ENCODE measurements at places on chromosomes 6 and 20.

- no peak for DNase-seq
Observed at GRCh38 chr6:102623201-102623600, 1229.7 kb downstream of the GRIK2 start.

DNA sequence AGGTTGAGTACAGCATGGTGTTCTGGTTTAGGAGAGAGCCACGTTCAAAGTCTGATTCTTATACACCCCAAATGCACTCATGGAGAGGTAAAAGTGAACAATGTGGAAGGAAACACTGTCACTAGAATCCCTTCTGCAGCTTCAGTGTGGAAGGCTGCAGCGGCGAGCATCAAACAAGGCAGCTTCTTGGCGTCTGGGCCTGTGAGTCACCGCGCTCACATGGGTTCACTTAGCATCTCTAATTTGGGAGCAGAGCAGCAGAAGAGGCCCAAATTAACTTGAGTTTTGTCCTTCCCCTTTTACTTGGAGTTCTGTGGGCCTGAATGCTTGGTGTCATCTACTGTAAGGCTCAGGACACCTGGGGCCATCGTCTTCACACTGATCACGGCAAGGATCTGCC is 10.9 kb upstream of the E2F1 start:
- no peak for DNase-seq

DNA sequence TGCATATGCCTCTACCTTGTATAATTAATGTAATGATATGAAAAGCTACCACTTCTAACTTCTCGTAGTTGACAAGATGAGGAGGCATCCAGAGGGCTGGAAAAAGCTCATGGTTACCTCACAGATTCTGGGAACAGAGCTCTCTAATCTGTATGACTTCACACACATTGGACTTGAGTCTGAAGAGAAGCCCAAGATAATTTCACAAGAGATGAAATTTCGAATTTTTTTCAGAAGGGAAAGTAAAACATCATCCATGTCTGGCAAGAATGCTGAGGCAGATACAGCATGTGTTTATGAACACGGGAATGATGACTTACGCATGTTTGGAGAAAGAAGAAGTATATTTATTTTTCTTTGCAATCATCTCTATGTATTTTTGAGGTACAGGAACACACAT is 141.8 kb upstream of the TENT5A start:
- no peak for DNase-seq

DNA sequence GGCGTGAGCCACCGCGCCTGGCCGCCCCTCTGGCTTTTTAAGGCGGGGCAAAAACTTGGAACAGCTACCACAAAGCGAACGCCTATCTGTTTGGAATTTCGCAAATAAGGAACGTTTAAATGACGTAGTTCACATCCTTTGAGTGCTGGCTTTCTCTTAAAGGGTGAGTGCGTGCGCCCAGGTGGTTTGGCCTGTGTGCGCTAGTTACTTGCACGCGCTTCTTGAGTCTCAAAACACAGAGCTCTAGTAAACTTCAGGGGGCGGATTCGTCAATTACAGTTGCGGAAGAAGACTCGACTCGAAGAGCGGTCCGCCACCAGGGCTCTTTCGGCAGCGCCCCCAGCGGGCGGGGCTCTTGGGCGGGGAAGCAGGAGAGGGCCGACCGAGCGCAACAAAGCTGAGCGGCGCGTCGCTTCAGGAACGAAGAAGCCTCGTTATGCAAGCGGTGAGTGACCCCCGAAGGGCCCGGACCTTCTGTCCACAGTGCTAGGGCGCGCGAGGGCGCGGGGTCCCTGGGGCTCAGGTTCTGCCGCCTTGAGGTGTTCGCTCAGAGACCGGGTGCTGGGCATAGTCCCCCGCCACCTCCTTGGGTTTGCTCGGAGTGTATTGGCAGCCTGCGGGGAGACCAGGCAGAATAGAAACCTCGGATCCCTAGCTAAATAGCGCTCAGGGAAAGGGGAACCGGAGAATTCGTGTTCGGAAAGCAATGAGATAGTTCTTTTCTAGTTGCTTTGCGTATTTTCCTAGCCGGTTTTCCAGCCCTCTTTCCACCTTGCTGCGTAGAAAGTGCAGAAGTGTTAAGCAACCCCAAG is at the start of gene SYCP2L:
Gene SYCP2L (plus strand): TSS at position 362 of the 812 bp plus-strand sequence. CDS start 75 bp downstream, at position 437.
- no peak for DNase-seq

- no peak for DNase-seq
Observed at GRCh38 chr20:50270569-50270968, 79.9 kb downstream of the CEBPB start.

- DNase-seq, result no peak
Observed at GRCh38 chr6:43185391-43185985, 3.5 kb downstream of the CUL9 start.

DNA sequence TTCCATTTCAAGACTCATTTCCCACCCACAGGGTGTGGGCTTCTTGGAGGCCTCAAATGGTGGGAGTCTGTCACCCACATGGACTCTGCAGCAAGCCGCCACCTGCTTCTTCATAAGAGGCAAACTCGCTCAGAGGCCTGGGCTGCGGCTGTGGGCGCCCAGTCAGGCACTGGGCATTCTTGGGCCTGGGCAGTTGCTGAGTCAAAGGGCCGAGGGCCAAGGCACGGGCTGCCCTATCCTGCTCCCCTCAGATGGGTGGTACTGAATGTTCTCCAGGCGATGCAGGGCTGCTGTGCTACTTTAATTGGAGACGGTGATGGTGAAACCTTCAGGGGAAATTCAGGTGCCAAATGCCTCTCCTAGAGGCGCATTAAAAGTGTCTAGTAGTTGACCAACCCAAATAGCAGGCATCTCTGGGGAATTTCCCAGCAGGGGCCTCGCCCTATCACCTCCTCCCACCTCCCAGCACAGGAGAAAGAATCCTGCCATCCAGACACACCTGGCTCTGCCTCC is 57.9 kb downstream of the MAFB start:
- DNase-seq, result no peak

DNA sequence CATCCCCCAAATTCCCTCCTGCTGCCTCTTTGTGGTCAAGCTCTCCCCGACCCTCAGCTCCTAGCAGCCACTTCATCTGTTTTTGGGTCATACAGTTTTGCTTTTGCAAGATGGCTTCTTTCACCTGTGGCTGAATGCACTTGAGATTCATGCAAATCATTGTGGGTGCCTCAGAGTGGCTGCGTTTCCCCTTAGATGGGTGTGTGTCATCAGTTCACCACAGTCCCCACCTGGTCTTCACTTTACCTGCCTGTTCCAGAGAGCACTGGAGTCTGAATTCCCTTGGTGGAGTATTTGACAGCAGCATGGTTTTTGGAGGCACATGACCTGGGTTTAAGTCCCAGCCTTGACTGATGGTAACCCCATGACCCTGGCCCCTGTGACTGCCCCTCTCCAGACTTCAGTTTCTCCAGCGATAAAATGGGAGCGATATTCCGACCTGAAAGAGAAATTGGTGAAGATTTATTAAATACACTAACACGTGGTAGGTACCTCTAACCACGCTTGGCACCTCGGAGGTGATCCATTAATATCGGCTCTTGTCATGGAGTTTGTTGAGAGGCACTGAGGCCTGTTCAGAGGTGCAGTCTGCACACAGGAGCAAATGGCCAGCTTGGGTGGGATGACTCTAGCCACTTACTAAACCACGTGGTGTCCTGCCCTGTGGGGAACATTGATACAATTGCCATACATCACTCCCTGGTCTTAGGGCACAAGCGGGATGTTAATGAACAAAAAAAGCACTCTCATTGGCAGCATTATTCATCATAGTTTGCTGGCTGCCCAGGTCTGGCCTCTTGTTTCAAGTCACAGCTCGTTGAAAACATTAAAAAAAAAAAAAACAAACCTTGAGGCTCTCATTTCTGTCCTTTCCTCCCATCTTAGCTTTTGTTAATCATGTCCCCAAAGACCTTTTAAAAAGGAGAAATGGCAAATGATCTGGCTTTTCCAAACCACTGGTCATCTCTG is 167.2 kb upstream of the KCNG1 start:
- DNase-seq, result no peak

- no peak for DNase-seq
Observed at GRCh38 chr20:3162080-3162611, 2.5 kb upstream of the FASTKD5 start.

- no peak for DNase-seq
Observed at GRCh38 chr20:40339661-40340449, 349.2 kb downstream of the MAFB start.

GRCh38 chr6:35139924-35140638 is 1.1 kb downstream of the TCP11 start:
- DNase-seq, result peak; percentile 11

- no peak for DNase-seq
Observed at GRCh38 chr6:39313526-39314272, 520 bp downstream of the KCNK17 start.

GRCh38 chr6:95286874-95287273 is 290.5 kb upstream of the MANEA start:
- DNase-seq, result no peak
